ENCODE measurements at places on chromosomes 13 and 19.

GRCh38 chr13:50974268-50974667, 64.7 kb downstream of the RNASEH2B start:
- no peak for DNase-seq

DNA sequence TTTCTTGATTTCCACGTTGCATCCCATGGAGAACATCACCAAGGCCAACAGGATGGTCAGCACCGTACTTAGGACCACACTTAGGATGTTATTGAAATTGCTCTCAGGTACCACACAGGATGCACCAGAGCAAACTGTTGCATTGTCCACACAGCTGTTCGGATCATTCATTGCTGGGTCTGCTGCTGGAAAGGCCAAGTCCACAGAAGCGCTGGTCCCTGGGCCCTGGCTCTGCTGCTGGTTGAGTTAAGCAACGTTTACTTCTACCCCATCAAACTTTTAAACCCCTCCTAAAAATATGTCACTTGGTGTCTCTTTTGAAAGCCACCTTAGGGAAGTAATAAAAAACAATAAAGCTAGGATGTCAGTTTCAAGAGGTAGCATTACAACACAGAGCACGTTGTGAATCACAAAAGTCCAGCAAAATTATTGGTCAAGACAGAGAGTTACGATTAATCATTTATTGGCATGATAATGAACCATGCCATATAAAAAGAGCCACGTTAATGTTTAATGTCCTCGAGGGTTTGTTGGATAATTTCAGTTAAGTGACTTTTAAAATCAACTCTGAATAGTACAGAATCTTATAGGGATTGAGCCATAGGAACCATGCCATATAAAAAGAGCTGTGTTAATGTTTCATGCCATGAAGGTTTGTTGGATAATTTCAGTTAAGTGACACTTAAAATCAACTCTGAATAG, at the start of gene SLC10A2:
TSS of gene SLC10A2 (minus strand) at position 339 of the 702 bp plus-strand sequence. CDS start at position 171, 168 bp downstream.
- no peak for DNase-seq

DNA sequence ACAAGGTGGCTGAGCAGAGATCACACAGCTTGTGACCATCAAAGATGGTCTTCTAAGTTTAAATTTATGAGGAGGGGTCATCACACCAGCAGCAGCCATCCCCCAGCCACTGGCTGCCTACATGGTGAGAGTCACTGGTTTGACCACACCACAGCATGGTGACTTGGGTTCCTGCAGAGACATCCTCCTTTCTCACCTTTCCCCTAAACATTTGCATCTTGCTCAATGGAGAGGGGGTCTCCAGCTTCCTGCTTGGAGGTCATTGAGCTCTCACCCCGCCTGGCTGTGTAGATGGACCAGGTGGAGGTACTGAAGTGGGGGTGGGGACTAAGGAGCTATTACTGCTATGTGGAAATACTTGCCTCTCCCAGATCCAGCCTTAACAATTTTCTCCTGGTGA, 247.6 kb upstream of the ARGLU1 start:
- DNase-seq, result no peak

DNA sequence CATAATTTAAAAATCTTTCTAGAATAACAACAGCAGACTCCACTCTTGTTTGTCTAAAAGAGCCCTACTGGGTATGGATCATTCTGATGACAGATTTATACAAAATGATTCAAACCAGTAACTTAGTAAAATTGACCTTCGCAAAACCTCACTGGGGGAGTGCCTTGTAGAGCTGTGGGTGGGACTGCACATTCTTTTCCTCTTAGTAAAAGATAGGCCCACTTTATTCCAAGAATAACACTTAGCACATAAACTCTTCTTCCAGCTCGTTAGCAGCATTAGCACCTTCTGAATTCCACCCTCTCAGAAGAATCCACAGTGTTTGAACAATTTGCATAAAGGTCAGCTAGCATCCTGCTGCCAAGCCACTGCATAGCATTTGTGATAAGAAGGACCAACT, 106.8 kb downstream of the STOML3 start:
- no peak for DNase-seq
